G401 (cell line): ENCODE measurements at places on chromosomes 5 and 9.

GRCh38 chr9:5612185-5612530 lies 16.7 kb upstream of the RIC1 start:
- no peak for DNase-seq

GRCh38 chr9:94126844-94127243 lies 42.6 kb downstream of the PTPDC1 start:
- DNase-seq, result no peak

GRCh38 chr9:129854588-129855110 lies 19.4 kb downstream of the USP20 start:
- DNase-seq, result no peak

DNA sequence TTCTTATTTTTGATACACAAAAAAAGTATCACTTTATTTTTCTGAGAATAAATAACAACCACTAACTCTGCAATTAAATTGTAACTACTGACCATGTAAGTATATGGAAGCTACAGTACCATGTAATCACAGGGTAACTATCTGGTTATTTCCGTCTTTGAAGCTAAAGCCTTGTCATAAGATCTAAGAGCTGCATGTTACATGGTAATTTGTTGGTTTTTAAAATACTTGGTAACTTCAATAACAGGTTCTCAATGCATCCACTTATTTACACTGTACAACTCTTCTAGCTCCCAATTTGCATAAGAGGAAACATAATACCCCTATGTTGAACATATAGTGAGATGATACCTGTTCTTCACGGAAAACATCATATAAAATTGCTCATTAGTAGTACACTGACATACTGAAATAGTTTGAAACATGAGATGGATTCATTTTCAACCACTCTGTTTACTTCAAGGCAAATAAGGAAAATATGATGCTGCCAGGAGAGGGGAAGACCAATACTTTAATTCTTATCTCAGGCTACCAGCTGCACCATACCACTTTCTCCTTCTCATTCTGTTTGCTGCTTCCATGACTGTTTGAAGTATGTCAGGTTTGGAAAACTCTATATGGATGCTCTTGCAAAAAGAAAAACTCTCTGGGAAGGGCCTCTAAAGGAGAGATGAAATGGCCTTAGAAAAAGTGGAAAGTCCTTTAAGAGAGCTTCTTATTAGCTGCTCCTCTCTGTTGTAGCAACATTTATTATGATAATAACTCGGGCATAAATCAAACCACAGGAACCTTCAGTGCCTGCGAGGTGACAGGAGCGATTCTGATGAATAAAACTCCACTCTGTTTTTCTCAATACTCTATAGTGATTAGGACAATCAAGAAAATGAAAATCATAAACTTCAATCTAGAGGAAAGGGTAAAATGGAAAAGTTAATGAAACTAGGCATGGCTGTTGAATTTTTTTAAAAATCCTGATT lies 150.2 kb downstream of the KIAA0825 start:
- no peak for DNase-seq

DNA sequence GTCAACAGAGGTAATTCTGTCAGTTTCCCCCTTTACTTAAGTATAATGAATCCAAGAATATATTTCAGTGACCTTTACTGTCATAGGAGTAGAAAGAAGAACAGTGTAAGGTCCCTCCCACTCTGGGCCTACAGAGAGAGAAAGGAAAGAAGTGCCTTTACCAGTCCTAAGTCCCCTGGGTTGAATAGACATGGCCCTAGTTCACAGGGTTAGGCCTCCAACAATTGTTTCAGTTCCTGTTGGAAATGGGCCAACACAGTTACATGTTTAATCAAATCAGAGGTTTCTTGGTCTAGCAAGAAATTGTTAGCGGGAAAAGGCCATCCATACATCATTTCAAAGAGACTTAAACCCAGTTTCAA lies 605.6 kb downstream of the MTRR start:
- DNase-seq, result no peak

GRCh38 chr5:61788548-61788947 lies 456.5 kb downstream of the ZSWIM6 start:
- DNase-seq, result no peak

GRCh38 chr9:7209990-7210389 lies 452.2 kb downstream of the KDM4C start:
- no peak for DNase-seq

GRCh38 chr5:35488055-35488454 lies 129.6 kb upstream of the SPEF2 start:
- no peak for DNase-seq

DNA sequence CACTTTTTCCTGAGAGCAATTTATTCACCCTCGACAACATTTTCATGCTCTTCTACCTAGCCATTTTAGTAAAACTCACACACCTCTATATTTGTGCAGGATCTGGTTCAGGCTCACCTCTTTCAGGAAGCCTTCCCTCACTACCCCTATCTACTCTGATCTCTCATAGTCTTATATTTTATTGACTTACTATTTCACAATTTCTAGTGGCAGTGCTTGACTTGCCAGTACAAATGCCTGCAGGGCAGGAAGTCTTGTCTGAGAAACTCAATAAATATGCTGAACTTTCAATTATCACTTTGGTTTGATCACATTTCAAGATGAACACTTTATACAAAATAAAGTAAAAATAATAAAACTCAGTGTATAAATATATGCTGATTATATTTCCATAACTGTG lies 226.8 kb downstream of the CETN3 start:
- no peak for DNase-seq
